ENCODE measurements at places on chromosomes 1 and 21.

- no peak for DNase-seq
These were observed 15.6 kb downstream of the SZT2 start for GRCh38 chr1:43405219-43405875.

- DNase-seq: no peak
These were observed 6.5 kb upstream of the NEGR1 start for GRCh38 chr1:72288886-72289285.

DNA sequence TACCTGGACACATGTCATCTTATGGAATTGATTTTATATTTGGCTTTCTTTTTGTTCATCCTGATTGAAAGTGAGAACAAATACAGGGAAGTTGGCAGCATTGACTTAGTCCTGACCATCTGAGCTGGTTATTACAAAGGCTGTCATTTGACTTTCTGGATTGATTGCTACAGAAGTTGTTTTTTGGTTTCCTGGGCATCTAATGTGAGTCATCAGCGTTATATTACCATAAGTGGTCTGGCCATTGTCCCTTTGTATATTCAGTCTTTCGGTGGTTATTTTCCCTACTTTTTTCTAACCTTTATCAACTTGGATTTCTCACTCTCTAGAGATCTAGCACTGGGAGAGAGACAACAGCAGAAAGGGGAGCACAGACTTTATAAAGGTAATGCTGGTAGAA is 1646.5 kb downstream of the MRPL39 start:
- no peak for DNase-seq

DNA sequence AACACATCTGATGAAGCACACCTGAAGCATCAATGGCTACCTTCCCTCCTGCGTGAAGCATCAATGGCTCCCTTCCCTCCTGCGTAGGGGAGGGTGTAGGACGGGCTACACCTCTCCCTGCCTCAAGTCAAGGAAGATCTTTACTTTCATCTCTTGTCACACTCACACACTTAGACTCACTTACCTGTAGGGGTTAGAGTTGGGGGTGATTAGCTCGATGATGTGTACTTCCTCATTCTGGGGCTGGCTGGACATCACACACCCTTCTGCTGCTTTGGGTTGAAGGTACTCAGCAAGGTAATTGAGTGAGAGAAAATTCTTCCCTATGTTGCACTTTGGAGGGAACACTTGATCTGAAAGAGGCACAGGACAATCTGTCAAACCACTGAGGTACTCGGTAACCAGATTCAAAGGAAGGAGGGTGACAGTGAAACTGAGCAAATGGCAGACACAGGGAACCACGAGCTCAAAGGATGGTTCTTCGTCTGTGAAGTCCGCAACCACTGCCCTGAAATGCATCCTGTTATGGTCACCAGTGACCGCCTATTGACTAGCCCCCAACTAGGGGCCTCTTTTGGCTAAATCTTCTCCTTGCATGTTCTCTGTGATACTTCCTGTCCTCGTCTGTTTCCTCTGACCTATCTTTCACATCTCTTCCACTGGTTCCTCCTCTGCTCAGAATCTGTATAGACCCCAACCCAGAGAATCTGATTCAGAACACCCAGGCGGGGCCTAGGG is 156.2 kb downstream of the TGFBR3 start:
- no peak for DNase-seq
